ENCODE measurements at places on chromosomes 5 and 9.
A peak's percentile ranks its signal among the peaks of the same experiment; 100 is the strongest.

DNA sequence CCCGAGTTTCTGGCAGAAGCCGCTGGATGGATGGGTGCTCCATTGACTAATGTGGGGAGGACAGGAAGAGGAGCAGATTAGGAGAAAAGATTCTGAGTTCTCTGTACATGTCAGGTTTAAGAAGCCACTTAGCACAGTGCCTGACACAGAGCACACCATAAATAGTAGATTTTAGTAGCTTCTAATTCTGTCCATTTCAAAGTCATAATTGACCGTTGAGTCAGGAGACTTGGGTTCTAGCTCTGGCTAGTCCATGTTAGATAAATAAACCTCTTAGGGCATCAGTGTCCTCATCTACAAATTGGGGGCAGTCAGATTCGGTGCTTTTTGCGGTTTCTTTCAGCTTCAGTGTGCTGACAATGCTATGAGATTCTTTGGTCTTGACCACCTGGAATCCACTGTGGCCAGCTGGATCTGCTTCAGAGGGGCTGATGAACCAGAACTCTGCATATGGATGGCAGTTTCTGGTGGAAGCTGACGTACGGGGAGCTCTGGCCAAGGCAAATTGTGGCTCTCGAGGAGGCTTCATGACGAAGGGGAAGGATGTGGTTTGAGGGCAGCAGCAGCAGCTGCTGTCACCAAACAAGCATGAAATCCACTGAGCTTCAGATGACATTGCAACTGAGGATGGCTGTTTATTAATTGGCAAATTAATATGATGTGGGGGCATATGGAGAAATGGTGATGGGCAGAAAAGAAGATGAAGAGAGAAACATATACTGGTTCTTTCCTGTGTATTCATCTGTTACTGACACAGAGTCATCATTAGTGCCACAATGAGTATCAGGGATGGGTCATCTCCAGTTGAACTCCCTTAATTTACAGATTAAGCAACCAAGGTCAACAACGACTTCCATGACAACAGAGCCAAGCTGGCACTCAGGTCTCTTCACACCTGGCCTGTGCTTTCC is 134.4 kb downstream of the AOPEP start:
- peak; percentile 50 for DNase-seq

- DNase-seq = no peak
Measured at GRCh38 chr5:22514231-22514630, 338.9 kb downstream of the CDH12 start.

DNA sequence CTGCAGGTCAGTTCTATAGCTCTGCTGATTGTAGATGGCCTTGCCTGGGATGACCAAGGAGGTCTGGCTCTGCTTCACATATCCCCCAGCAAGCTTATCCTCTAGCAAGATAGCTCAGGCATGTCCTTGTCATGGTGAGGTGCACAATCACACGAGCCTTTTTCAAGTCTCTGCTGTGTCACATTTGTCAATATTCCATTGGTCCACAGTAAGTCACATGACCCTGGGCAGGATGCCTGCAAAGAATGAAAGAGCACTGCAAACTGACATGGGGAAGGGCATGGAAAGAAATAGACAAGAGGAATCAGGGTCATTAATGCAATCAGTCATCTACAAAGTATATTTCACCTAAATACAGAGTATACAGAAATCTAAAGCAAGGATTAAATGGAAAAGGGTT is 142.0 kb downstream of the RORB start:
- DNase-seq = no peak

- DNase-seq = no peak
Measured at GRCh38 chr5:92808474-92808873, 772.5 kb downstream of the NR2F1-AS1 start.

DNA sequence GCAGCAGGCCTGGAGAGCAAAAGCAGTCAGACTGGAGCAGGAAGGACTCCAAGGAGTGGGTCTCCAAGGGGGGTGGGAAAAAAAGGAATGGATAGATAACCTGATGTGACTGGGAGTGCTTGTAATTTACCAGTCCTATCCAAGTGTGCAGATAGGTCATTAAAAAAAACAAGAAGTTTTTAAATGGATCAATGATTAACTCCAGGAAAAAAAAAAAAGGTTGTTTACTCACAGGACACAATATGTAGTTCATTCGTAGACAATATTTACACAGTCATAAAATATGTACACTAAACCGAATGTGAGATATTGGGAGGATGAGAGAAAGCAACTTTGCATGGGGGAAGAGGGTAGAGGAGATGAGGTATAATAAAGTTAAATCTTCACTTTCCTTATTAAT is 20.4 kb downstream of the ZBTB5 start:
- no peak for DNase-seq

DNA sequence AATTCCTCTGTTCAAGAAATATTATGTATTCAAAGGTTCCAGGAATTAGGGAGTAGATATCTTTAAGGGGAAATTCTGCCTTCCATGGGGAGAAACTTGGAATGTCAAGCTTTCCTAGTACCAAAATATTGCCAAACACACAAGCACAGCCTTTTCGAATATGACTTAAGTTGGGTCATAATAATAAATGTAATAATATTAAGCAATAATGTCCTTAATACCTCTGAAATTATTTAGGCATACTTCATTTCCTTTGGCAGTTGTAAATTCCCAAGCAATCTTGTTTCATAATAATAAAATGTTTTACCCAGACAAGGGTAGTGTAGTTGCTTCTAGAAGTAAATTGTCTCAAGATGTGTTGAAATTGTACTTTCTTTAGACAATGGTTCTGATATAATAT is 630.3 kb upstream of the CDH18 start:
- DNase-seq = no peak

- no peak for DNase-seq
Measured at GRCh38 chr9:119094086-119094485, 275.1 kb downstream of the BRINP1 start.

DNA sequence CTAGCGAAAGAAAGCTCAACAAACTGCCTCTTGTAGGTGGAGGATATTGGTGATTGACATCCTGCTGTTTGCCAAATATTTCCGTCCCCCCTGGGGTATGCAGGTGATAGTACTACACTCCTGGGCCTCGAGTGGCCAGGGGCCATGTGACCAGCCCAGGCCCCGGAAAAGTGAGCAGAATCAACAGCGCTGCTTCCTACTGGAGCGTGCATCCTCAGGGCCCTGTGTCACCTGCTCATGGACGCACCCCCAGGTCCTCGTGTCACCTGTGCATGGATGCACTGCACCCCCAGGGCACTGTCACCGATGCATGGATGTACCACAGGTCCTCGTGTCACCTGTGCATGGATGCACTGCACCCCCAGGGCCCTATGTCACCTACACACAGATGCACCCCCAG is 43.8 kb downstream of the ADAMTS16 start:
- no peak for DNase-seq

- no peak for DNase-seq
Measured at GRCh38 chr9:130239741-130240241, 25.8 kb upstream of the HMCN2 start.

DNA sequence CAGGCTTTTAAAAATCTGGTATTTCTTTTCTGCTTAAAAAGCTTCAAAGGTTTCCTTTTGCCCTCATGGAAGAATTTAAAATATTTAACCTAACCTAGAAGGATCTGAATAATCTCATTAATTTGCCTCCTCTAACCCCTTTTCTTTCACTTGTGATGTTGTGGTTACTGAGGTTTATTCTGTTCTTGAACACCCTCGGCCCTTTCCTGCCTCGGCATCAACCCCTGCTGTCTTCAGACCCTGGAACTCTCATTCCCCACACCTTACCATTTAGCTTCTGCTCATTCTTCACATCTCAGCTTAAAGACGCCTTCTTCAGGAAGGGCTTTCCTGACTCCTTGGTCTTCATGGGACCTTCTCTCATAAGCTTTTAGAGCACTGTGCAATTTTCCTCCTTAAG is 131.4 kb upstream of the MAN2A1 start:
- no peak for DNase-seq

- DNase-seq = no peak
Measured at GRCh38 chr5:91266184-91266705, 116.9 kb downstream of the ARRDC3 start.

DNA sequence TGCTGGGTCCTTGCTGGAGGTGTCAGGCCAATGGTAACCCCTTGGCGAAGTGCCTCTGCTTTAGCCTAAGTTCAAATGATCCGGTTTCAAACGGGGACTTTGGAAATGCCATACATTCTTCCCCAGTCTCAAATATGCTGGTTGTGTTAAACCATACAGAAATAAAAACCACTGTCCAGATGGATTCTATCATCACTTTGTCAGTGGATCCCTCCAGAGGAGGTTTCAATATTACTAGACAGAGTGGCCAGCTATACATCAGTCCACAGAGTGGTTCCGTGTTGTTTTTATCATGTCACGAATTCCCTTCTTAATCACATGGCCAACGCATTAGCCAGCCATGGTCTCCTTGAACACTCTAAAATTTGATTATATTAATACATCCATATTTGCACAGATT is 7.3 kb upstream of the RANBP17 start:
- no peak for DNase-seq

DNA sequence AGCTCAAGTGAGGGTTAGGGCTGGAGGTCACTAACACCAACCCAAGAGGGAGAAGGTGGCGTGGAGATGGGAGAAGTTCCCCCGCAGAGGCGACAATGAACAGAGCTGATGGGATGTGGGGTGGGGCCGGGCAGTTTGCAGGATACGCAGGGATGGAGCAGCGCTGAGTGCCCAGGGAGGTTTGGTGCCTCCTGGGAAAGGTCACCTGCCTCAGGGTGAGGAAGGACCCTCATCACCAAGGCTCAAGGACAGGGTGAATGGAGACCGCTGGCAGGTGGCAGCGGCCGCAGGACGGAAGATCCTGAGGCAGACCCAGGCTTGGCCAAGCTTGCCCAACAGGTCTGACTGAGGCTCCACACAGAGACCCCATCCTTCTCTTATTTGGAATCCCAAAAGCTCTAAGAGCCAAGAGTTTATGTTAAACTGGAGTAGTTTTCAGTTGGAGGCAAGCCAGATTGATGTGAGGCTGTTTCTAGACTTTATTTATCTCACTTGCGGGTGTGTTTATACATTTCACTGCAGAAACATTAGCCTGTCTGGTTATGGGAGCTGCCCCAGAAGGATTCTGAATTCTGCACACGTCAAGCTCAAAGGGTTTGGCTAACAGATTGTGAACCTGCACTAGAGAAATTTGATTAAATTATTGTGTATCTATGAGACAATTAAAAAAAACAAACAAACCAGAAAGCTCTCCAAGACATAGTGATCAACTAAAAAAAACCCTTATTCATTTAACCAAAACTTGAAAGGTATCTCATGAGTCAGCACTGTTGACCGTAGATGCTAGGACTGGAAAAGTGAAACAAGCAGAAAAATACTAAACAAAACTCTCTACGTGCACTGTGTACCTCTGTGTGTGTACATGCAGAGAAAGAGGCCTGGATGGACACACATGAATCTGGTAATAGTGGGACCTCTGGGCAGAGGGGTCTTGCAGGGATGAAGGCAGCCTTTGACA is 146.2 kb upstream of the PHYKPL start:
- no peak for DNase-seq

GRCh38 chr9:83707518-83707767 is 315 bp downstream of the UBQLN1 start:
- no peak for DNase-seq

- DNase-seq = no peak
Measured at GRCh38 chr9:35981699-35982098, 23.7 kb upstream of the OR2S2 start.

DNA sequence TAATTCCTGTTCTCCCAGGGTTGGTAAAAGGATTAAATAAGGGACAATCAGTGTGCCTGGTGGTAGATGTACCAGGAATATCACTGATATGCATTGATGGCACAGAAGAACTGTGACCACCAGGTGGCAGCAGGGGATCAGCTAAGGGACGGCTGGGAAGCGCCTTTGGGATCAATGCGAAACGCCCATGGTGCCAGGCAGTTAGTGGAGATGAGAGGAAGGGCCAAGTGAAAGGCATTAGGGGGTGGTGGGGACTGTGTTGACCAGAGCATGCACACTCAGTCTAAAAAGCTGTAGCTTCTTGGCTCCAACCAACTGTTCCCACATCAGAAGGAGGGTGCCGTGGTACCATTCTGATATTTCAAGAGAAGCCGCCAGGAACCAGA is 55.6 kb downstream of the ARHGEF37 start:
- no peak for DNase-seq
